DMS53 (cell line): ENCODE measurements at places on chromosomes 7 and 10.
A peak's percentile ranks its signal among the peaks of the same experiment; 100 is the strongest.

DNA sequence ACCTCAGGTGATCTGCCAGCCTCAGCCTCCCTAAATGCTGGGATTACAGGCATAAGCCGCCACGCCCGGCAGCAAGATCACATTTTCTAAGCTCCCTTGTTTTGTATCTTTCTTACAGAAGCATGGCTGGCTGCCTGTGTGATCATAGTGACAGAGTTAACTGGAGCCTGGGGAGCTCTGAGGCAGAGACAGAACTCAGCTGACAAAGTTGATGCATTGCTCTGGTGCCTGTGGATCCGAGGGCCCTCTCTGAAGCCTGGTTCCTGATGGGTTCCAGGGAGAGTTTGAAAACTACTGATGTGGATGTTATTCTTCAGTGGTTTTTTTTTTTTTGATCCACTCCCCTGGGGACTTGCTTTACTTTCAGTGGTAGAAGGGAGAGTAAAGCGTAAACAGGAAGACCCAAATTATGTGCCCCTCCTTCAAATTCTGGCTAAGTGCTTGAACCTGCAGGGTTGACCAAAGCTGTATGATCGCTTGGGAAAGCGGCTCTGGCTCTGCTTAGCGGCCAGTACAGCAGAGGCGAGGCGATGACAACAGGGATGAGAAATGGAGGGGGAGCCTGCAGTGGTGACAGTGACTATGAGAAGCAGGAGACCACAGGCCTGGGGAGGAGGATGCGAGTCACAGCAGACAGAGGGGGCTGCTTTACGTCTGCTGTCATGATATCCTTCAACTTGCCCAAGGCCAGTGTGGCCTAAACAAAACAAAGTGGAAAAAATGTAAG lies 6.8 kb upstream of the EFCAB10 start:
- DNase-seq: no peak

- peak; percentile 94 for DNase-seq
Observed at GRCh38 chr7:128167042-128167701, 73.9 kb upstream of the LEP start.

GRCh38 chr10:122490786-122491680 lies 29.7 kb downstream of the HTRA1 start:
- no peak for DNase-seq

DNA sequence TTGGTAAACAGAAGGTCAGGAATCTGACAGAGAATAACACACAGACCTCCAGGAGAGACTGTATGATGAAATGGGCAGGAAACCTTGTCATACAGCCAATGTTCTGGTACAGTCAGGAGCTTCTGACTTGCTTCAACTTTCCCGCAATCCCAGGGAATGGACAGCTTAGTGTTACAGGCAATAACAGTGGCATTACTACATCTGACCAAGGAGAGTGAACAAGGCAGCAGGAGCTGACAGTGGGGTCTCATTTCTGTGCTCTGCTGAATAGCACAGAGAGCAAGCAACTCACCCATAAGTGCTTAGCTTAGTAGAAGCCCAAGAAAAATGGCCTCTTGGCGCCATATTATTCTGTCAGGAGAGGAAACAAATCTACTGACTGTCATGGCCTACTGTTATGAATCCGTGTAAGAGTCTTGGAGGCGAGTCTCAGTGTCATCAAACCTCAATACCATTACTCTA lies 186.2 kb upstream of the MTPN start:
- no peak for DNase-seq

DNA sequence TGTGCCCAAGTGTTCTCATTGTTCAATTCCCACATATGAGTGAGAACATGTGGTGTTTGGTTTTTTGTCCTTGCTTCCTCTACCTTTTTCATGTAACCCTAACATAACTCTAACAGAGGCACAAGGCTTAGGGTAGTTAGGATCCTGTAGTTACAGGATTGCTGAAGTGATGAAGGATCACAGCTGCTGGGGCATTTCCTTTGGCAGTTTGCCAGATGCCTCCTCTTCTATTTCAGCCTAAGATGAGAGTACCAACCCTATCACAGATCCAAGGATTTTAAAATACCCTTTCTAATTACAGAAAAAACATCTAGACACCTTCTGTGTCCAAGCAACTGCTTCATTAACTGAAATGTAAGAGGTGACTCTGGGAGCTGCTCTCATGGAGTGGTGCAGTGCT lies 141.7 kb upstream of the COL1A2 start:
- peak; percentile 17 for DNase-seq

GRCh38 chr7:68180761-68181160 lies 1184.1 kb downstream of the TYW1 start:
- no peak for DNase-seq

DNA sequence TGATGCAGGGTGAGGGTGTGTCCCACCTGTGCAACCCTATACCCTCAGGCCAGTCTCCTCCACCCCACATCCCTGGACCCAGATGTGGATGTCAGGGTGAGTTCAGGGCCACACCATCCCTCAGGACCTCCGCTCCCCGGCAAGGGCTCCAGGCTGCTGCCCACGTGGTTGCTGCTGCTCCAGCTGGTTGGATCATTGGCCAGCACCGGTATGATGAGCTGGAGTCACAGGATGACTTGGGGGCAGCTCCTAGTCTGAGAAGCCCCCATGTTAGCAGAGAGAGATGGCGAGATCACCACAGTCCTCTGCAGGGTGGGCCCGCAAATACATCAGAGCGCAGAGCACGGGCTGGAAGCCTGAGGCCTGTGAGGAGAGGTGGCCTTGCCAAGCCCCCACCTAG lies 103.3 kb upstream of the GDF10 start:
- no peak for DNase-seq

GRCh38 chr7:134931487-134931886 lies 54.8 kb upstream of the AGBL3 start:
- DNase-seq: no peak
